ENCODE measurements at places on chromosomes 6 and 20.

DNA sequence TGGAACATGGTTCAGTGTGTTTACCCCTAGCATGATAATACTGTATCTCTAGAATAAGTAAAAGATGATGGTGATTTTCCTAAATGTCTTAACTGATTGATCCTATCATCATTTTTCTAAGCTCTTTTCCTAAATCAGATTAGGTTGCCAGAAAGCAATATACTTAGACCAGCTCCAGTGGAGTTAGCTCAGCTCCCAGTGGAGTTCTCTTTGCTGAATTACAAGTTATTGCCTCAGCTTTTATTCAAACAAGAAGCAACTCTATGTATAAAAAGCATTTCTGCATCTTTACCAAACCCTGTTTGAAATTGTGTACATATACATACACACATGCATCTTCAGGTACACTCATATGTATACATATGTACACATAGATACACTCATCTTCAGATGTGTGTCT lies 44.9 kb downstream of the SNX9 start:
- no peak for DNase-seq

DNA sequence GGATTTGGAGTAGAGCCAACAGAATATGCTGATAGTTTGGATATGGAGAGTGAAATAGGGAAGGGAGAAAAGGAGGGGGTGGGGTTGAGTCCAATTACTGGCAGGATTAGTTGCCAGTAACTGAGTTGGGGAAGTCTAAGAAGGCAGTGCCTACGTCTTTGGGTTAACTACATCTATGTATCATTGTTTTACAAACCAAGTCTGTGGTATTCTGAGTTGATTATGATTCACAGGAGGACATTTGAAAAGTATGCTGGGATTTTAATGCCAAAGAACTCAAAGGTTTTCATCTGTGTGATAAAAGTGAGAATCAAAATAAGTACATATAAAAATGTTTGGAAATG lies 14.7 kb downstream of the DSE start:
- no peak for DNase-seq

- DNase-seq = no peak
These were observed 21.0 kb upstream of the PNISR start for GRCh38 chr6:99446076-99446475.

GRCh38 chr6:44697327-44697726 lies 309.8 kb downstream of the CDC5L start:
- DNase-seq = no peak

DNA sequence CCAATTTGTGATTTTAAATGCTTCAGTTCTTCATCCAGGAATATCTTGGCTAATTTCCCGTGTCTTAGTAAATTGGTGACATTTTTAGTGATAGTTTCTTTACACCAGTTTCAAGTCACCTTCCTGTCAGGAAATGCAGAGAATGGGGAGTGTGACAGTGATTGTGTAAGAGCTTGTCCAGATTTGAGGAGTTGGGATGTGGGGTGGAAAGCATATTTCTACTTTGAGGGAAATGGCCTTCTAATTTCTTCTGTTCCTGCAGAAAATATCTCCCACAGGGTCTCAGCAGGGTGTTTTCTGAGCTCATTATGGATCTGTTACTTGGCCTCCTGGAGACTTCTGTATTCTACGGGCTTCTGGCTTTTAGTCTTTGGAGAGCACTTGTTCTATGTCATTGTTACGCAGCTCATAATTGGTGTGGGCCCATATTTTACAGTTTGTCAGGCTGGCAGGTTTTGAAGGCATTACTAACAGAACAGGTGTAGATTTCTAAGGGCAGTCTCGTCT lies 65.6 kb downstream of the TMEM200A start:
- no peak for DNase-seq

GRCh38 chr6:19157486-19157885 lies 679.7 kb upstream of the ID4 start:
- no peak for DNase-seq

Measured in T-helper 17 cell (primary cell).